ENCODE measurements at places on chromosomes 1 and 21.

GRCh38 chr1:17119076-17119772 lies at the start of gene PADI2:
Gene PADI2 (minus strand): TSS chr1:17119451. CDS start chr1:17119371, 80 bp downstream.
- DNase-seq = no peak

DNA sequence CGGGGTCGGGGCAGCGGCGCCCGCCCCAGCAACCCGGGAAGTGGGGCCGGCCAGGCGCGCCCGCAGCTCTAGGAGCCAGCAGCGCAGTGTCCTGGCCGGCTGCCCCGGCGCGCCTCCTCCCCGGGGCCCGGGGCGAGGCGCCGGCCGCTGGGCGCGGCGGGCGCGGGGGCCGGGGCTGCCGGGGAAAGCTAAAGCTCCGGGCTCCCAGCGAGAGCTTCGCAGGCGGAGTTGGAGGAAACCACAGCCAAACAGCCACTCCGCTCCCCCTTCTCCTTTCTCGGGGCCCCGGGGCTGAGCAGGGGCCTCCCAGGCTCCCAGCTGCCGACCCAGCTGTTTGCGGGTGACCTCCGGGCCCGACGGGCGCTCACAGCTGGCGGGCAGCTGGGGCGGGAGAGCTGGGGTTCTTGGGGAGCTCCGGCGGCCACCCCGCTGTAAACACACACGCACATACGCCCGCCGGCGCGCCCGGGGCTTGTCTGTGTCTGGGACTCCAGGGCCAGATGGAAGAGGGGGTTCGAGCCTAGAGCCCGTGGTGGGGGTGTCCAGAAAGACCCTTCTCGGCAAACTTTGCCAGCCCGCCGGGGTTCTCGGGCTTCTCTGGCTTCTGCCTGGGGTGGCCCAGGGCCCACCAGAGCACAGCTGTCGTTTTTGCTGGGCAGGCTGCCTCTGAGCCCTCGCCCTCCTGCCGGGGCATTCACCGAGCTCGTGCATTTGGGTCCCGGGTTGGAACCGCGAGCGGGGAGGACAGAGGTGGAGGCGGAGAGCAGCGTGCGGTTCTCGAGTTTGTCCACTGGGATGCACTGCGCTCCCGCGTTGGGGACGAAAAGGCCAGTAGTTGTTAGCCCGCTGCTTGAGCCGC lies 1.5 kb downstream of the AJAP1 start:
- DNase-seq = no peak

- DNase-seq = no peak
These were observed 2.7 kb downstream of the PLEKHA6 start for GRCh38 chr1:204356997-204357396.

GRCh38 chr1:170853302-170853701 lies 82.0 kb upstream of the MROH9 start:
- no peak for DNase-seq

- DNase-seq = no peak
These were observed 172.6 kb downstream of the ZZZ3 start for GRCh38 chr1:77509898-77510297.

DNA sequence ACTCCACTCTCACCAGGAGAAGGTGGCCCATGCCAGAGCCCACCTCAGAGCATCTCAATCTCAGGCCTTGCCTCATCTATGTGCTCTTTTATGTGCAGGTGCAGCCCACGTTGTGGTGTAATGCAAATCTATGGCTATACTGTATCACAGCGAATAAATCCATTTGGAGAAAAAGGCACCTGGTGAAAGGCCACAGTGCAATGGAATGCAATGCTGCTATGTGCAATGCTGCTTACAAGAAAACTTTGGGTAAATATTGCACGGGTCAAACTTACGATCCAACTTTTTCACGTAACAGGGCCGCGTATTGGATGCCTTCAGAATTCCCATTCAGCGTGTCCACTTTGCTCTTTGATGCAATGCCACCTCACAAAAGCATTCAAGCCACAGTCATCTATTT lies 13.5 kb downstream of the ZBTB18 start:
- DNase-seq = no peak

- DNase-seq = no peak
These were observed 85.6 kb downstream of the PRRX1 start for GRCh38 chr1:170749549-170749948.

DNA sequence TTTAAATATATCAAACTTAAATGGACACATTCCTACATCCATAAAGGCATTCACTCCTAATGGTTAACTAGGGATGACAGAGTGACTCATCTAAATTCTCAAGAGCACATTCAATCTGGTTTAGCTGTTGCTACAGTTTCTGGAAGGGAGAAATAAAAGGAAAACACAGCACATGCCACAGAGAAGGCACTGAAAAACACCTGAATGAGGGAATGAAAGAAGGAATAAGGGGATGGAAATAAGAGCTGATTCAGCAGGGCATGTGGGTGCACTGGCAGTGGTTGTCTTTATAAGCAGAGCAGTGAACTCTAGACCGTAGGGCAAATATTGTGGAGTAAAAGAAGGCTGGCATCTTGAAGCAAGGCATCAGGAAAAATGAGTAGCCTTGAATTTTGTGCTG lies 79.3 kb downstream of the LHX4 start:
- DNase-seq = no peak

All from SHP77 treated with DMSO at 0.1 percent for 48 hours (cell line).